ENCODE measurements at places on chromosomes 16 and 17.

- peak; percentile 70 for DNase-seq
Observed at GRCh38 chr16:11410376-11411058, 65.3 kb downstream of the RMI2 start.

DNA sequence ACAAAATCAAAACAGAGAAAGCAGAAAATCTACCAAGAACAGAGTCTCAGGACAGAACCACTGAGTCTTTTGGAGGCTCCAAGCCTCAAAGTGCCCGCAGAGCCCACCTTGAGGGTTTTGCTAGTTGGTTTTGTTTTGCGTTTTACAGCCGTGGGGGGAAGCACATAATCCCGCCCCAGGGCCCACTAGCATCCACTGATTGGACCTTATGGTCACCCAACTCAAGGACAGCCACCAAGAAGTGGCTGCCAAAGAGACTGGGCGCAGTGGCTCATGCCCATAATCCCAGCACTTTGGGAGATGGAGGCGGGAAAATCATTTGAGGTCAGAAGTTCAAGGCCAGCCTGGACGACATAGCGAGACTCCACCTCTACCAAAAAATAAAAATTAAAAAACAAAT, 9.9 kb downstream of the ALOX15B start:
- no peak for DNase-seq

DNA sequence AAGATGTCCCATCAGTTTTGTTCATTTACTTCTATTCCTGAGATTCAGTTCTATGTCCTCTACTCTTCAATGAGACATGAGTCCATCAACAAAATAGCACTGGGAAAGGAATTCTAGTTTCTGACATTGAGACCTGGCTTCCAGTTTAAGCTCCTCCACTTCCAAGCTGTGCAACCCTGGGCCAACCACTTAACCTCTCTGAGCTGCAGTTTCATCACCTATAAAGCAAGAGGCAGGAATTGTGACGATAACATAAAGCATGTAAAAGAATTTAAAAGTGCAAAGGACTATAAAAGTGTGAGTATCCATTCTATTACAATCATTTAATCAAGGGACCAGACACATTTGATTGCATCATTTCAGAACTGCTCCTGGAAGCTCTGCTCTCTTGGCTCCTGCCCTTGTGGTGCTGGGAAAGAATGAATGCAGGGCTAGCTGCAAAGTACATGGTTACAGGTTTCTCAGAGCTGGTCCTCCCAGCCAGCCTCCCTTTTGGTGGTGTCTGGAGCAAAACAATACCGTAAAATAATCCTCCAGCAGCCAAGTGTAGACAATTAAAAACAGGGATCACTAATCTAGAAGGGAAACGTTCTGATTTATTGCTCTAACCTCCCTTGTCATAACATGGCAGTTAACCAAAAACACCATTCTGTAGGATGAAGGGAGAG, 113.9 kb downstream of the VPS53 start:
- DNase-seq: no peak

GRCh38 chr17:82517230-82517865, 2.2 kb upstream of the FOXK2 start:
- no peak for DNase-seq

DNA sequence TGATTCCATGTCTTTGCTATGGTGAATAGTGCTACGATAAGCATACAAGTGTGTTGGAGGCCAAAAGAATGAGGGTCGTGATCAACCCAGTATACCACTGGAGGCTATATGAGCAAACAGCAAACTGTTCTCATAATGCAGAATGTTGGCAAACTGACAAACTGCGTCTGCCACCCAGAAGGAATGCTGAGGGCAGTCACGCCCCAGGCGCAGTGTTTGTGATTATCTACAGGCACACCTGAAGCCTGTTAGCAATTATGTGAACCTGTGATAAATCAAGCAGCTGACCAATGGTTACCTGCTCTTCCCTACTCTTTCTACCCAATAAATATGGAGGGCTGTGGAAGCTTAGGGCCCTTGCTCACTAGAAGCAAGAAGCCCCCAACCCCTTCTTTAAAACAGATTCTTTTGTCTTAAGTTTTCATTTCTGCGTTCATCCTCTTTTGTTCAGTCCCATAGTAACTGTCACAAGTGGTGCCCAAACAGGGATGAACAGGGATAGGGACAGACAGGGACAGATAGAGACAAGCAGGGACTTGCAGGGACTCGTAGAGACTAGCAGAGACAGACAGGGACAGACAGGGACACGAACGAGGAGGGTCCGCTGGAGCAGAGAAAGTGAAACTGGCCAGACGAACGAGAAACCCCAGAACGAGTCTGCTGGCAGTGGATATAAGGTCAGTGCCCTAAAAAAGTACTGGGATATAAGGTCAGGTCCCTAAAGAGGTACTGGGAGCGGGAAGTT, 25.1 kb downstream of the CD300LG start:
- DNase-seq: no peak

DNA sequence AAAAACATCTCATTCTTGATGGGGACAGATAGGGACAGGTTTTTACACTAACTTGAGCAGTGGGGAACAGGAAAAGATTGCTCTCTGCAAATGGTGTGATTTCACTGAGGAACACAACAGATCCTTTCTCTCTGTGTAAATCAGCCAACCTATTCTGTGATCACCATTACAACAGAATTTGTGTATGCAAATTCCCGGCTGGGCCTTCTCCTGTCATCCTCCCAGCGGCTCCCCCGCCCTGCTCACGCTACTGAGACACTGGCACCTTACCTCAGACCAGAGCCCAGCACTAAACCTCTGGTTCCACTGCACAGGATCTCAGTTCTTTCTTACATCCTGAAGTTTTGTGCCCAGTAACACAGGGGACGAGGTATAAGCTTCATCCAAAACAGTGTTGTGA, 97.0 kb upstream of the FA2H start:
- DNase-seq: no peak

DNA sequence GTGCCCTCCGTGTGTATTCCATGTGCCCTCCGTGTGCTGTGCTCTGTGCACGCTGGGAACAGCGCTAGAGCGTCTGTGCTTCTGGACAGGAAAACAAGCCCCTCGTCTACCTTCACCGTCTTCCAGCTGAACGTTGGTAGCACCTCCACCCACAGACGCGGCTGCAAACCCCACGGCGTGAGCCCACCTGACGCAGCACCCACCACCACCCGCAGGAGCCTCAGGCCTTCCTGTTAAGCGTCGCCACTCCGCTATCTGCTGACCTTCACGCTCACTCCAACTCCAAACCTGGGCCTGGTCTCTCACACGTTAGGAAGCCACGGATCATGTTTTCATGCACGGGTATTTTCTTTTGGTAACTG, 56.6 kb downstream of the ENGASE start:
- no peak for DNase-seq

- DNase-seq: peak; percentile 73
Observed at GRCh38 chr16:2008631-2009163, 924 bp downstream of the ZNF598 start.

- peak; percentile 21 for DNase-seq
Observed at GRCh38 chr17:6070430-6070912, 292 bp downstream of the WSCD1 start.

DNA sequence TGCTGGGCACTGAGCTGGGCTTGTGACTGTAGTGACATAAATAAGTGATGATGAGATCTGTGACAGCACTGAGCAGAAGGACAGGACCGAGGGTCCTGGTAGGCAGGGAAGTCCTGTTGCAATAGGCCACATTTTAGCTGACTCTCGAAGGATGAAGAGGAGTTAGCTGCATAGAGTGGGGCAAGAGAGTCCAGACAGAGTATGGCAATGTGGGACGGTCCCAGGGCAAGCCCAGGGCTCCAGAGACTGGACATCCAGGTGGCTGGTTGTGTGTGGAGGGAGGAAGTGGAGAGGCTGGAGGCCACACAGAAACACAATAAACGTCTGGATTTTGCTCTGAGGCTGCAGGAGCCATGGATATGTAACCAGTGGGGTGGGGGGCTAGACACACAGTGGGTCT, 64.5 kb upstream of the ZNF423 start:
- no peak for DNase-seq

- DNase-seq: no peak
Observed at GRCh38 chr16:66617010-66617434, 12.5 kb downstream of the CMTM3 start.

- no peak for DNase-seq
Observed at GRCh38 chr17:44389723-44390202, 314 bp upstream of the ITGA2B start.

DNA sequence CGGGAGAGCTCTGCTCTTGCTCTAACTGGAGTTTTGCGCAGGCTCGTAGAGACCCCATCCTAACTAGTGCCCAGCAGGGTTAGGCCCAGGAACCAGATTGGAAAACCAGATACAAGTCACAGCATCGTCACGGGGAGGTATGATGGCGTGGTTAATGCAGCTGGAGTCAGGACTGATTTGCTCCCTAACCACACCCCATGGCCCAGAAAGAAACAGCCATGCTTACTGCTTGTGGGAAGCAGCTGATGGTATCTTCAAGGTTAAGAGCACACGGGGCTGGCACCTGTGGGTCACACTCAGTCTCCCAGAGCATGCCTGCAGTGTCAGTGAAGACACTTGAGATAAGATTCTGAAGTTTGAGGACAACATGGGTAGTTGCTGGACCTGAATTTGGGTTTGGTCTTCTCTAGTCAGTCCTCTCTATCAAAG, 60.2 kb downstream of the WIPI1 start:
- DNase-seq: no peak

GRCh38 chr16:20946015-20946629, 45.6 kb downstream of the LYRM1 start:
- no peak for DNase-seq

GRCh38 chr16:11079652-11080187, 135.4 kb downstream of the CLEC16A start:
- DNase-seq: peak; percentile 96

Measured in foreskin fibroblast (primary cell).